H1 (cell line): ENCODE measurements at places on chromosomes 1 and 21. TPM values are rescaled to one million over a fixed set of nuclear protein-coding genes. Genes with fewer than 3 reads are reported as not detected.

Gene RIMS3
- 20.6 and 21.0 TPM in 2 replicates for total RNA-seq

Gene OR2L8
- total RNA-seq: not detected in 2 replicates

Gene GNG4
- 96.5 and 96.8 TPM in 2 replicates for total RNA-seq

Gene RPAP2
- 27.5 and 28.4 TPM in 2 replicates for total RNA-seq

Gene RGS4
- total RNA-seq: 0.46 and 0.74 TPM in 2 replicates

Gene S100A8
- total RNA-seq: not detected in 2 replicates

Gene APH1A
- total RNA-seq: 110 and 111 TPM in 2 replicates

Gene CHRM3
- 2.9 and 5.0 TPM in 2 replicates for total RNA-seq

Gene GSTM1
- total RNA-seq: 16.5 and 16.7 TPM in 2 replicates

Gene LORICRIN
- not detected in 2 replicates for total RNA-seq

Gene BPNT1
- total RNA-seq: 15.2 and 16.3 TPM in 2 replicates

Gene OR2T35
- total RNA-seq: not detected in 2 replicates

Gene OR6N1
- total RNA-seq: not detected in 2 replicates

Gene CCT3
- 471 and 480 TPM in 2 replicates for total RNA-seq

Gene PLA2G4A
- total RNA-seq: 1.4 and 1.8 TPM in 2 replicates

Gene ADAMTS4
- 7.2 and 12.4 TPM in 2 replicates for total RNA-seq

Gene AQP10
- not detected in 2 replicates for total RNA-seq

Gene CCDC30
- 0.98 and 1.8 TPM in 2 replicates for total RNA-seq

Gene CCDC24
- total RNA-seq: 10.5 and 11.2 TPM in 2 replicates

Gene ARMH1
- 0.63 and 0.82 TPM in 2 replicates for total RNA-seq

Gene ANKRD34A
- 0.20 and 0.46 TPM in 2 replicates for total RNA-seq

Gene NBPF6
- not detected in 2 replicates for total RNA-seq

Gene LDLRAD1
- not detected in 2 replicates for total RNA-seq

Gene NBPF1
- total RNA-seq: 19.3 and 19.4 TPM in 2 replicates

Gene SH2D2A
- total RNA-seq: 3.3 and 4.5 TPM in 2 replicates

Gene ENTREP3
- 52.2 and 55.4 TPM in 2 replicates for total RNA-seq

Gene MNDA
- total RNA-seq: not detected in 2 replicates

Gene TSACC
- 1.0 and 2.1 TPM in 2 replicates for total RNA-seq

Gene JAM2
- total RNA-seq: 7.0 and 9.5 TPM in 2 replicates

Gene AIM2
- 1.7 and 2.1 TPM in 2 replicates for total RNA-seq

Gene FAM177B
- not detected in 2 replicates for total RNA-seq

Gene OLFML2B
- 8.4 and 10.4 TPM in 2 replicates for total RNA-seq

Gene GOLT1A
- total RNA-seq: 6.9 and 7.5 TPM in 2 replicates

Gene MYOM3
- total RNA-seq: 0.09 and 0.36 TPM in 2 replicates

Gene SHISA4
- total RNA-seq: 7.8 and 9.0 TPM in 2 replicates

Gene SERINC2
- 30.8 and 31.4 TPM in 2 replicates for total RNA-seq

Gene OPTC
- total RNA-seq: 0.78 and 1.1 TPM in 2 replicates

Gene PCNX2
- 44.1 and 46.1 TPM in 2 replicates for total RNA-seq

Gene ANKRD65
- 1.8 and 2.2 TPM in 2 replicates for total RNA-seq

Gene SELP
- total RNA-seq: not detected in 2 replicates

Gene VWA5B1
- 0.78 and 2.3 TPM in 2 replicates for total RNA-seq

Gene RNU1-4
- total RNA-seq: 1,303 and 1,497 TPM in 2 replicates

Gene CD2
- total RNA-seq: not detected in 2 replicates

Gene MR1
- total RNA-seq: 0.19 TPM in 1 of 2 replicates, not detected in the other

Gene FCRL5
- total RNA-seq: 1.0 and 1.1 TPM in 2 replicates

Gene UBR4
- 148 and 152 TPM in 2 replicates for total RNA-seq

Gene IL22RA1
- total RNA-seq: 0.17 and 0.21 TPM in 2 replicates

Gene TMEM51
- 9.1 and 9.9 TPM in 2 replicates for total RNA-seq

Gene OPRD1
- 3.3 and 3.7 TPM in 2 replicates for total RNA-seq

Gene BLZF1
- total RNA-seq: 9.9 and 10.3 TPM in 2 replicates

Gene PI4KB
- 30.1 and 31.0 TPM in 2 replicates for total RNA-seq

Gene TP73
- 2.9 and 3.1 TPM in 2 replicates for total RNA-seq
